Astrocyte of the spinal cord (primary cell): ENCODE measurements at places on chromosomes 3 and 15.

DNA sequence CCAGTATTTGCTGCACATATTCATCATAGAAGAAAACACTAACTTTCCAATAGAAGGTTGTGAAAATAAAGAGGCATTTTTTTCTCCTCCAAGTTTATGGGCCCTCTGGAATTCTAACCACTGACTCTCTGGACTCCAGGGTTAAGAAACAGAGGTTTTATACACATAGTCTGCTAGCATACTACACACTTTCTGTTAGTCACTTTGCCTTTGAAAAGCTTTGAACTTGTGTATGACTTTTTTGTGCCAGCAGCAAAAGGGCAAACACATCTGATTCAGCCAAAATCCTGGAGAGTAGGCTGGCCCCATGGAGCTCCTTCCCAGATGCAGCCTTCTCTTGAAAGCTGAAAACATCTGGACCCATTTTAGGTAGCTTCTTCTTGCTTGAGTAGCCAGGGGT, 6.2 kb downstream of the ZIC4 start:
- peak; percentile 48 for DNase-seq

GRCh38 chr3:69686056-69686455, 53.2 kb upstream of the MITF start:
- DNase-seq, result no peak

DNA sequence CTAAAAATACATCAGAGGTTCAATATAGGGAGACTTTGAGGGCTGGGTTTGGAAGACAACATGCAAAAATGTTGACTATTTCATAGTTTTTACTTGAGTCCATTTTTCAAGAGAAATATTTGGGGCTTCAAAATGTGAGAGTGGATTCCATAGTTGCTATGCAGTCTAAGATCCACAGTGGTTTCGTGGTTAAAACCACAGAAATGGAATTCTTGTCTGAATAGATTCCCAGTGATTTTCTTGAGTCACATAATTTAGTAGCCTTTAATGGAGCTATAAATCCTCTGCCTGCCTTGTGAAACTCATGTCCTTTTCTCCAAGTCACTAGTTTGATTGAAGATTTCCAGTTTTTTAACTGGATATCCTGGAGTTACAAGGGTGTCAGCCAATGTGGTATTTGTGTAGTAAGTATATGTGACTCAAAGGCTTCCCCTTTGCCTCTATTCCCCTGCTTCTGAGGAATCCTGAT, 94.7 kb upstream of the RBMS3 start:
- peak; percentile 98 for DNase-seq

DNA sequence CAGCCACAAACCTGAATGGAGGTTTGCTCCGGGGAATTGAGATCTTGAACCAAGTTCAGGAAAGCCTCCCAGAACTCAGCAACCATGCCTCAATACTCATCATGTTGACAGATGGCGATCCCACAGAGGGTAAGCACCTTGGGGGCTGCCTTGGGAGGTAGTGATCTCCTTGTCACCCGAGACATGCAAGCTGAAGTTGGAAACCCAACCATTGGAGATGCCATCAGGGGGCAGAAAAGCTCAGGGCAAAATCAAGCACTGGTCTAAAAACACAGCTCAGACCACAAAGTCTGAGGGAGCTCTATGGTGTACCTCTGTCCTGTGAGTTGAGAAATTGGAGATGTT, 5.8 kb downstream of the ITIH1 start:
- no peak for DNase-seq

GRCh38 chr3:138348754-138349739, 668 bp downstream of the MRAS start:
- DNase-seq, result peak; percentile 11
